Kidney epithelial cell (primary cell): ENCODE measurements at places on chromosomes 7 and 10. TPM values are rescaled to one million over a fixed set of nuclear protein-coding genes. Genes with fewer than 3 reads are reported as not detected.

TWNK gene
- total RNA-seq = 14.0 and 14.1 TPM in 2 replicates

FOXP2 gene
- total RNA-seq = 0.14 and 0.25 TPM in 2 replicates

ADARB2 gene
- 0.08 and 0.34 TPM in 2 replicates for total RNA-seq

HTR7 gene
- total RNA-seq = 0.17 and 2.1 TPM in 2 replicates

OPN1SW gene
- total RNA-seq = not detected in 2 replicates

PSMC2 gene
- 110 and 115 TPM in 2 replicates for total RNA-seq

ZNF467 gene
- total RNA-seq = 0.48 TPM in 1 of 2 replicates, not detected in the other

MARVELD1 gene
- 31.0 and 37.2 TPM in 2 replicates for total RNA-seq

DNA sequence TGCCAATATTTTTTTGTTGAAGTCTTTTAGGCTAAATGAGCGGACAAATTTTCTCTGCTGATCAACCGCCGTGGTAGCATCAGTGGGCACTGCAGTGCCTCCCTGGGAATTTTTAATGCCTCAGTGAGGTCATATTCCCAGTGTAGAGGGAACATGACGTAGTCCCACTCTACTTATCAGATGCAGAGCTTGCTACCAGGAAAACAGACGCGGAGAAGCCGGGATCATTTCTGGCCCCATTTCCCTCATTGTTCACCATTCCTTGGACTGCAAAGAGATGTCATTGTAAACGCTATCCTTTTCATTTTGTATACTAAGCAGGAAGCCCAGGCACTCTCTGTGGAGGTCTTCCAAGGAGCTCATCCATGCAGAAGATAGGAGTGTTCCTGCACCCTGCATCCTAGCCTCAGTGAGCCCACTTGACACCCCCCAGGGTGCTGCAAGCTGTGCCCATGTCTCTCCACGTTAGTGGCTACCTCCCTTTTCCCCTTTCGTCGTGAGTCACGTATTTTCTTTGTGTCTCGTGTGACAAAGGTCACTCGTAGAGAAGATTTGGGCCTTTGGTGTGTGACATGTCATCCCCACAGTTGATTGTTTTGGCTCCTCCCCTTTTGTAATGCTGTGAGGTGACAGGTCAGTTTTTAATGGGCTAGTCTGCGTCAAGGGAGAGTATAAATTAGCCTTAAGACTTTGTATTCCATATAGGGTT, 145.5 kb downstream of the TCF7L2 start:
- DNase-seq = no peak

- no peak for DNase-seq
Measured at GRCh38 chr10:24451325-24451820, 242.4 kb downstream of the KIAA1217 start.

- DNase-seq = no peak
Measured at GRCh38 chr7:31028417-31028992, 23.6 kb upstream of the ADCYAP1R1 start.

- DNase-seq = no peak
Measured at GRCh38 chr7:45598886-45599520, 24.8 kb downstream of the ADCY1 start.

GRCh38 chr7:142812437-142813215, 41.9 kb downstream of the PRSS2 start:
- no peak for DNase-seq

- no peak for DNase-seq
Measured at GRCh38 chr10:30158325-30158960, 99.1 kb upstream of the JCAD start.

DNA sequence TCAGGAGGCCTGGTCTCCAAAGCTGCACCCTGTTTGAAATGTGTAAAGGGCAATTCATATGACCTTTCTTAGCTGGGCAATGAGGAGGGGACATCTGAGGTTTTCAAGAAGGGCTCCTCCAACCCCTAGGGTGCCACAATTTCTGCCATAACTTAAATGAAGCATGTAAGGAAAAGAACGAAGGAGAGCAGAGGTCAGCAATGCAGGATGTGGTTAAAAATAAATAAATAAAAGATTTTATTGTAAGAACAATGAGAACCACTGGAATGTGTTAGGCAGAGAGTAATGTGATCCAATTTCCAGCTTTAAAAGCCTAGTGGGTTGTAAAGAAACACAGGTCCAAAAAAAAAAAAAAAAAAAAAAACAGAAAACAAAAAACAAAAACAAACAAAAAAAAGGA, 673.1 kb downstream of the TNS3 start:
- peak; percentile 57 for DNase-seq

- DNase-seq = no peak
Measured at GRCh38 chr10:129767751-129768150, 196.3 kb downstream of the EBF3 start.

DNA sequence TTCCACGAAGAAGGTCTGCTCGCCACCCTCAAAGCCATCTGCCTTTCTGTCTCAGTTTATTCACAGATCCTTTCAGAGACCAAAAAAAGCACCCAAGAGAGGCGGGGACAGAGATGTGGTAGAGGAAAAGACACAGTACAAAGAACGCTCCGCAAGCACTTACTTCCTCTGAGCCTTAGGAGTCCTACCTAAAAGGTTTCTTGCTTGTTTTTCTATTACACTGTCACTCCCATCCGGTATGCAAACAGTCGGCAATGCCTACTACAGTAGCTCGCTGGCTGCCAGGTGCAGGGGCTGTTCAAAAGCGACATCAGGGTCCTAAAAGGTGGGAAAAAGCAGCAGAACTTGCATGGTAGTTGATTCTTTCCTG, 816 bp downstream of the TECPR1 start:
- DNase-seq = no peak

- no peak for DNase-seq
Measured at GRCh38 chr7:7504910-7505704, 30.6 kb downstream of the COL28A1 start.

DNA sequence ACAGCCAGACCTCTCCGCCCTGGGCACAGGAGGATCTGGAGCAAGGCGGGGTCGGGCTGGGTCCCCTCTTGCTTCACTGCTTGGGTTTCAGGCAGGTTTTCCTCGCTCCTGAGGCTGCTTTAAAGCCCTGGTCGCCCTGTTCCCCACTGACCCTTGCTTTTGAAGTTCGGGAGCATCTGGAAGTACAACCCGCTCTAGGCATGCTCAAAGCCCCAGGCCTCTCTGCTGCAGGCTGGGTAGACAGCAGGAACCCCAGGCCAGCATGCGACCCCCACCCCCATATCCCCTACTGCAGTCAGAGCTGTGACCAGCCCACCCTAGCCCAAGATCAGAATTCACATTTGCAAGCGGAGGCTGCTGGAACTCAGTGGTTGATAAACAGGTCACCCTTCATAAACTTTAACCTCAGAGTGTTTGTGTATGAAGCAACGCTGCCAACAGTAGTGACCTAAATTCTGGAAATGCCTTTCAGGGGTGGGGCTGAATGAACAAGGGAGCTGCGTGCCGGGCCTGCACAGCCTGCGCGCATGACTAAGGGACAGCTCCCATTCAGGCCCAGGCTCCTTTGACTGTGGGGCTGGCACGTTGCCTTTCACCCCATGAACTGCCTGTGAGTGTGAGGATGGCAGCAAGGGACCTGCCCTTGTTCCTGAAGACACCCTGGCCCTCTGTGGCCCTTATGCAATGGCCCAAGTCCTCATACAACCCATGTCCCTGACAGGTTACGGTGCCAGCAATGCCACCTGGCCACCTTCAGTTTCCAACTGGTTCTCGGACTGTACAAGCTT, 52.5 kb downstream of the PROSER2 start:
- DNase-seq = peak; percentile 92

GRCh38 chr10:53836638-53837037, 964.4 kb downstream of the PCDH15 start:
- no peak for DNase-seq

DNA sequence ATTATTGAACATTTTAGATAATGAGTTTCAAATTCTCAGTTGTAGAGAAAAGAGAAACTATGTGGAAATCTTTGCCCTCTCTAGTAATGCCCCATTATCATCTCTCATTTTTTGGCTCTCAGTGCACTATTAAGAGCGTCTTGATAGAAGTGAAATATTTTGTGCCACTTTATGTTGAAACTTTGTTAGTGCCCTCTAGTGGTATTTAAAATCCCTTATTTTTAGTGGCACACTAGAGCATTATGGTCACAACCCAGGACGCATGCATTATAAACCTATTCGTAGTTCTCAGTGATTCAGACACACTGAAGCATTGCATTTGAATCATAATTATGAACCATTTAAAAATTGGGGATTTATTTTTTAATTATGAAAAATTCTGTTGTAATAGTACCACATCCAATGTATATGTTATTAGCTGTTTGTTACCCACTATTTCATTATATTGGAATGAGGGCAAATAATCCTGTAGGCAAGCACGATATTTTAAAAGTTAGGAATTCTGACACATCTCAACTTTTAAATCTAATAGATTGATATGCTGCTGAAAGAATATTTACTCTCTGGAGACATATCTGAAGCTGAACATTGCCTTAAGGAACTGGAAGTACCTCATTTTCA, 21.9 kb downstream of the PDCD4 start:
- DNase-seq = no peak

DNA sequence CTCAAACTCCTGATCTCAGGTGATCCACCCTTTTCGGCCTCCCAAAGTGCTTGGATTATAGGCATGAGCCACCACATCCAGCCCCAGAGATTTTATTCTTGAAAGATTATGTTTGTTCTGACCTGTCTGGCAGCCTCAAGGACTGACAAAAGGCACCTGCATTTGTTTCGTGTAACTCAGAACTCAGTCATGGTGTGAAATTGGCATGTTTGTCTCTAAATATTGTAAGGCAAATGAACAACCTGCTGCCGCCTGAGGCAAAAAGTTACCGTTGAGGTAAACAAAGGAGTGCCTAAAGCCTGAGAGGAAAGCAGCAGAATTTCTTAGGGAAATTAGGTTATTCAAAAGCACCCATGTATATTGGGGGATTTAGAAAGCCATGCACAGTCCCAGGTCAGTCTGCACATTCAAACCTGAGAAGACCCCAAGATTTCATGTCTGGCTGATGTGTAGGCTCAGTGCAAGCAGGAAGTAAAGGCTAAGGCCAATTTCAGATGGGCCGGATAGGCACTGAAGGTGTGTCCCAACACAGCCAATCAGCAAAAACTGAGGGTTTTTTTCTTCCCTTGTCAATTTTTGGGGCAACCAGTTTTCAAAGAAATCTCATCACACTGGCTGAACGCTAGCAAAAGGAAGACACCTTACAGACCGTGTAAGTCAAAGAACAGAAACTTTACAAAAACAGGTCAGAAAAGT, 33.3 kb upstream of the HHEX start:
- no peak for DNase-seq

DNA sequence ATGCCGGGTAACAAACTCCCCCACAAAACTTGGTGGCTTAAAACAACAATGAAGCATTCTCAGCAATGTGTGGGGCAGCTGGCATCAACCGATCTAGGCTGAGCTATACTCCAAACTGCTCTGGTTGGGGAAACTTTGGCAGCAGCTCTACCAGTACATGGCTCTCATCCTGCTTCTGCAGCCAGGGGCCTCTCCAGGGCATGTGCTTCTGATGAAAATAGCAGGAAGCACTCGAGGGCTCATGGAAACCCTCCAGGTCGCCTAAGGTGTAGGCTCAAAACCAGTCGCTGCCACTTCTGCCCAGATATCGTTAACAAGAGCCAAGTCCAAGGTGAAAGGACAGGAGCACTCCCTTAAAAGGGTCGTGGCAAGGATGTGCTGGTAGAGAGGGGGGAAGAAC, 134.1 kb downstream of the TEX36 start:
- DNase-seq = no peak

DNA sequence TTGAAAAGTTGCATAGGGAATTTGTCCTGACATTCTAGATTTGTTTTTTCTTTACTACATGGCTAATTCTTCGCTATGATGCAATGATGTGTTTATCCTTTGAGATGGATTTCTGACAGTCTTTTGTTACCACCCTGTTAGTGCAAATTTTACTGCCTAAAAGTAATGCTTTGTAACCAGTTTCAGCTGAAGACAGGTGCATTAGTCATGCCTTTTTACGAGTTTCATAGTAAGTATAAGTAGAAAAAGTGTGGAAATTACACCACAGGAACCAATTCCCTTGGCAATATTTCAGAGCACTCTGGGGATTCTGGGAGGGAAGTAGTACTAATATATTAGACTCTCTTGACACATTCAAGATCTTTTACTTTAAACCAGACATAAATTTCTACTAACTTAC, 257.8 kb upstream of the DKK1 start:
- no peak for DNase-seq

DNA sequence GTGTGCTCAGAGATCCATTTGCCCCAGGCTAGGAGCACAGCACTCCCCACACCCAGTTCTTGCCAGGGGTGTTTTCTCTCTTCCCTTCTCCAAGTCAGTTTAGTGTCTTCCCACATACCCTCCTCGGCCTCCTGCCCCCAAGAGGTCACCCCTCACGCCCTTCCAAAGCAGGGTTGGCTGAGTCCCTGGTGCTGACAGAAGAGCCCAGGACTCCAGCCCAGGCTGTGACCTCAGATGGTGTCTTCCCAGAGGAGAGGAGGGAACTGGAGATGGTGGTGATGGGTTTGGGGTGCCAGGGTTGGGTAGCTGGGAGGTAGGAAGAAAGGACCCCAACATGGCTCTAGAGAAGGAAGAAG, 19.8 kb downstream of the ZNF775 start:
- no peak for DNase-seq

DNA sequence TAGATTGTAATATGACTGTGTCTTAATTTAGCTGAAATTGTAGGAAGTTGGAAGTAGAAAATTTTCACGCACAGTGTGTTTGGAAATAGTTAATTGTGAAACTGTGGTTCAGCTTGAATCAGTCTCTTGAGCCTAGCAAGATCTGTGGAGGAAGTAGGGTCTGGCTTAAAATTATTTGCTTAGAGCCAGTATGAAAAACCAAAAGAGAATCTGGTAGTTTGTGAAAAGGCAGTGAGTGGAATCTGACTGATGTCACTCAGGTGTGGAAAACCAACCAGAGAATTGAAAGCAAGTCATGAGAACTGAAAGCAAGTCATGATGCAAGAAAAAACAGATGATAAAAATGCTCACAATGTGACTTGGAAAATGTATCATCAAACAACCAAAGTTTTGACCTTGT, 11.5 kb downstream of the LIPJ start:
- no peak for DNase-seq

- DNase-seq = no peak
Measured at GRCh38 chr7:147992698-147993097, 597.9 kb upstream of the C7orf33 start.

GRCh38 chr10:78543749-78544362, 510.2 kb downstream of the RPS24 start:
- no peak for DNase-seq

GRCh38 chr10:72107325-72108003, 19.1 kb upstream of the SPOCK2 start:
- DNase-seq = peak; percentile 60

GRCh38 chr7:117017017-117017451, 63.7 kb downstream of the ST7 start:
- no peak for DNase-seq

DNA sequence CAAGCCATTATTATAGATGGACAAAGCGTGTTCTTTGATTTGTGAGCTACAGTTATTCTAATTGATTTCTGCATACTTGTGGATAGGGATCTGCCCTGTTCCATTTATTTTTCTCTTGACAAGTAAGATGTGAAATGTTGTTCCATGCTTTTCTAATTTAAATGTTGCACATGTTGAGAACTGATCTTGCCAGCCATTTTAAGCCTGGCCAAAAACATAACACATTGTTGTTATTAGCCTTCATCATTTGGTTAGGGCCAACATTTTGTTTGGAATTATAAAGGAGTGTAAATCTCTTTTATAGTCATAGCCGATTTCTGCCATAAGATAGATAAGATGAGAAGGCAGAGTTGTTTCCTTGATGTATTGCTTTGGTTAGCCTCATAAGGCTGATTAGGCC, 117.0 kb downstream of the WNT2 start:
- DNase-seq = no peak

- DNase-seq = no peak
Measured at GRCh38 chr10:75474106-75474505, 42.7 kb downstream of the LRMDA start.

- DNase-seq = no peak
Measured at GRCh38 chr10:123890756-123891143, 857 bp downstream of the CPXM2 start.
